ENCODE measurements at places on chromosomes 5 and 9.

- DNase-seq = no peak
Measured at GRCh38 chr5:132221781-132222648, 5.6 kb downstream of the P4HA2 start.

DNA sequence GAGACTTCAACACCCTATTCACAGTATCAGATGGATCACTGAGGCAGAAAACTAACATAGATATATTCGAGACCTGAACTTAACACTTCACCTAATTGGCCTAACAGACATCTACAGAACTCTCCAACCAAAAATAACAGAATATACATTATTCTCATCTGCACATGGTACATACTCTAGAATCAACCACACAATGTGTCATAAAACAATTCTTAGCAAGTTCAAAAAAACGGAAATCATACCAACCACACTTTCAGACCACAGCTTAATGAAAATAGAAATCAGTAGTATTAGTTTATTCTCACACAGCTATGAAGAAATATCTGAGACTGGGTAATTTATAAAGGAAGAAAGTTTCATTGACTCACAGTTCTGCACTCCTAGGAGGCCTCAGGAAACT is 387.9 kb downstream of the DEPDC1B start:
- DNase-seq = no peak

GRCh38 chr5:143913008-143913752 is 101.2 kb downstream of the HMHB1 start:
- DNase-seq = no peak

- no peak for DNase-seq
Measured at GRCh38 chr9:93061791-93062763, 3.6 kb downstream of the SUSD3 start.

DNA sequence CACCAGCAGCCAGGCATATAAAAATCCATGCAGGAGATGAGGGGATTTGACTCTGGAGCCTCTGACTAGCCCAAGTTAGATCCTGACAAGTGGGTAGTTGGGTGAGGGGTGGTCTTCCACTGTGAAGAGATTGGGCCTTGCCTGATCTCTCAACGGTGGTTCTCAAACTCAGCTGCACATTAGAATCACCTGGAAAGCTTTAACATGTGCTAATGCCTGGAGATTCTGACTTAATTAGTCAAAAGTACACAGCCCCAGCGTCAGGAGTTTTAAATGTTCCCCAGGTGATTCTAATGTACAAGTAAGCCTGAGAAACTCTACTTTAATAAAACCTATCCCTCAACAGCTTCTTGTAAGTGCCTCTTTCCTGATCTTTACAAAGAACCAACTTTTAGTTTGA is 57.5 kb downstream of the GCNT4 start:
- DNase-seq = no peak

- no peak for DNase-seq
Measured at GRCh38 chr9:124880501-124880900, 18.6 kb downstream of the ARPC5L start.

DNA sequence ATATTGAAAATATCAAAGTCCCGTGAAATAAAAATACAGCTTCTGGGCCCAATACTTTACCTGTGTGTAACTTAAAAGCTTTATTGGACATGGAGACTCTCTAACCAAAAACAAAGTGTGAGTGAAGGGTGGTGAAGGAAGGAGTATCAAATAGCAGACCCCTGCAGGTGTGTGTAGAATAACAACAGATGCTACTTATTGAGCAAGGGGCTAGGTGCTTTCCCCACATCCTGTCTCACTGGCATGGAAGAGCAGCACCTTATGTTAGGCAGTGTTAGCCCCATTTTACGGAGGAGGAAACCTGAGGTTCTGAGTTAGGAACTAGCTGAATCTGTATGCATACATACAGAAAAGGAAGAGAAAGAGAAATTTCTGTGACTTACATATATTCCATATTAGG is 21.8 kb downstream of the SLIT3 start:
- DNase-seq = no peak

DNA sequence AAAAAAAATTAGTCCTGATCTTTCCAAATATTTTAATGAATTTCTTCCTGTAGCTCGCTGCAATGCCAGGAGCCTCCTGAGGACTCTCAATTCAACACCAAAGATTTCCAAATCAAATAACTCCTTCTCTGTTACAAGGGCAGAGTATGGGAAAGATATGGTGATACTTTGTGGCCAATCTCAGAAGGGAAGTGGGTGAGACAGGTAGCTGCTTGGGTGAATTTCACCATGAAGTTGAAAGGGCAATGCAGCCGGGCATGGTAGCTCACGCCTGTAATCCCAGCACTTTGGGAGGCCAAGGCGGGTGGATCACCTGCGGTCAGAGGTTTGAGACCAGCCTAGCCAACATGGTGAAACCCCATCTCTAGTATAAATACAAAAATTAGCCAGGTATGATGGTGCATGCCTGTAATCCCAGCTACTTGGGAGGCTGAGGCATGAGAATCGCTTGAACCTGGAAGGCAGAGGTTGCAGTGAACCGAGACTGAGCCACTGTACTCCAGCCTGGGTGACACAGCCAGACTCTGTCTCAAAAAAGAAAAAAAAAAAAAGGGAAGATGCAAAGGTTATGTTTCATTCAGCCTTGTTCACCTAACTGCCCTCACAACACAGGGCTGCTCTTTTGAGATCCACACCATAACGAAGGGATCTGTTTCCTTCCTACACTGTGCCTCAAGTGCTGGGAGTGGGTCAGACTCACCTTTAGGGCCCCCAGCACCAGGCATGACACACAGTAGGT is 58.6 kb downstream of the PTPN3 start:
- no peak for DNase-seq

- DNase-seq = no peak
Measured at GRCh38 chr9:126526218-126527108, 87.3 kb upstream of the LMX1B start.

DNA sequence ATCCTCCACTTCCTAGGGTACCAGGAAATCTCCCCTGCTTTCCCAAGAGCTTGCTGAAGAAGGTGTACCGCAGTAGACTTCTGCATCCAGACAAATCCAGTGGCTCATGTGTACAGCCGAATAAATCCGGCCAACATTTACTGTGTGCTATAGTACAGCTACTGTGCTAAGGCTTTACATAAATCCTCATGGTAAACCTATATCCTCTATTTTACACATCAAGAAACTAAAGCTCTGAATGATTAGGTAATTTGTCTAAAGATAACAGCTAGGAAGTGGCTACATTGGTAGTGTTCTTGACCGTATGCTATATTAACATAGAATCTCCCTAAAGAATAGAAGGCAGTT is 511 bp upstream of the WDR41 start:
- no peak for DNase-seq

DNA sequence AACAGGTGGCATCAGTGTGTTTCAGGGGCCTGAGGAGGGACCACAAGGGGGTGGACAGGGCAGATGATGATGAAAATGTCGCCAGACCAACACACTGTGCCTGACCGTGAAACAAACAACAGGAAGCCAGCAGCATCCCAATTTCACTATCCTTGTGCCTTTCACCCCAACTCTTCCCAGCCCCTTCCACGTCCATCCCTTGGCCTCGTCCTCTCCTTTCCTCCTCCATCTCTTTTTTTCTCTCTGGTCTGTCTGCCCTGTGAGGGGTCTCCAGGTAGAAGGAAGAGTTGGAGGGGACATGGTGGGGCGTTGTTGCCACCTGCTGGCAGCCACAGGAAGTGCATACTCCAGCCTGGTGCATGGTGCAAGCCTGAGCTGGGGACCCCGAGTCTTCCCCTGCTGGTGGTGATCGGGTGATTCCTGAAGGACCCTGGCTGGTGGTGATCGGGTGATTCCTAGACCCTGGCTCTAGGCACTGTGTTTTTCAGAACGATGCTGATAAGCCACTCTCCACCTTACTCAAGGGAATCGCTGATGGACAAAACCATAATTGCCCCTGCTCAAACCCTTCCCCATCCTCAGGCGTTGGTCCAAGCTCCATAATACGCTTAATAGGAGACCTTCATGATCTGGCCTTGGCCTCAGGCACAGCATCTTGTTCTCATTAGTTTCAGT is 21.7 kb upstream of the NSD1 start:
- DNase-seq = no peak
